ENCODE measurements at places on chromosomes 1 and 21.
A peak's percentile ranks its signal among the peaks of the same experiment; 100 is the strongest.

DNA sequence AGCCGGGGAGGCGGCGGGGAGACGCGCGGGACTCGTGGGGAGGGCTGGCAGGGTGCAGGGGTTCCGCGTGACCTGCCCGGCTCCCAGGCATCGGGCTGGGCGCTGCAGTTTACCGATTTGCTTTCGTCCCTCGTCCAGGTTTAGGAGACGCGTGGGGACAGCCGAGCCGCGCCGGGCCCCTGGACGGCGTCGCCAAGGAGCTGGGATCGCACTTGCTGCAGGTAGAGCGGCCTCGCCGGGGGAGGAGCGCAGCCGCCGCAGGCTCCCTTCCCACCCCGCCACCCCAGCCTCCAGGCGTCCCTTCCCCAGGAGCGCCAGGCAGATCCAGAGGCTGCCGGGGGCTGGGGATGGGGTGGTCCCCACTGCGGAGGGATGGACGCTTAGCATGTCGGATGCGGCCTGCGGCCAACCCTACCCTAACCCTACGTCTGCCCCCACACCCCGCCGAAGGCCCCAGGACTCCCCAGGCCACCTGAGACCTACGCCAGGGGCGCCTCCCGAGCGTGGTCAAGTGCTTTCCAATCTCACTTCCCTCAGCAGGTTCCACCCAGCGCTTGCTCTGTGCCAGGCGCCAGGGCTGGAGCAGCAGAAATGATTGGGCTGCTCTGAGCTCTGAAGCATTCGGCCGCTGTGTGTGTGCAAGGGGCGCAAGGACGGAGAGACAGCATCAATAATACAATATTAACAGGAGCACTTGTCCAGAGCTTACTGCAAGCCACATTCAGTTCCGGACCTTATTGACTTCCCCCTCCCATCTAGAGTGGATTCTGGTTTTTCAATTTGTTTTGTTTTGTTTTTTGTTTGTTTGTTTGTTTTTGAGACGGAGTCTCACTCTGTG, 10.3 kb downstream of the SIM2 start:
- DNase-seq: no peak

DNA sequence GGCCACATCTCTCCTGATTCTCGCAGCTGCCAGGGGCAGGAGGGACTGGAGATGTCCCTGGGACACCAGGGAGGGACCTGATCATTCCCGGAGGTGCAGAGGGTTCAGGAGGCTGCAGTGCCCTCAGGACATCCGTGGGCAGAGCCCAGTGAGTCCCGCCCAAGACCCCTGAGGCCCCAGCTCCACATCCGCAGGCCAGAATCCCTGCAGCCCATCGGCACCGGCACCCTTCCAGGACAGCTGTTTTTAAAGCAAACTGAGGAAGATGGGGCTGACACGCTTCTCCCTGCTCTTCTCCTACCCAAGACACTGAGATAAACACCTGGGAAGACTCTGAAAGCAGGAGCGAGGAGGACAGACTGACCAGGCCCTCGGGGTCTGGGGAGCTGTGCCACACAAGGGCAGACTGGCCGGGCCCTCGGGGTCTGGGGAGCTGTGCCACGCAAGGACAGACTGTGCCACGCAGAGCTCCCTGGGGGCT, 25.5 kb downstream of the SLC19A1 start:
- no peak for DNase-seq

DNA sequence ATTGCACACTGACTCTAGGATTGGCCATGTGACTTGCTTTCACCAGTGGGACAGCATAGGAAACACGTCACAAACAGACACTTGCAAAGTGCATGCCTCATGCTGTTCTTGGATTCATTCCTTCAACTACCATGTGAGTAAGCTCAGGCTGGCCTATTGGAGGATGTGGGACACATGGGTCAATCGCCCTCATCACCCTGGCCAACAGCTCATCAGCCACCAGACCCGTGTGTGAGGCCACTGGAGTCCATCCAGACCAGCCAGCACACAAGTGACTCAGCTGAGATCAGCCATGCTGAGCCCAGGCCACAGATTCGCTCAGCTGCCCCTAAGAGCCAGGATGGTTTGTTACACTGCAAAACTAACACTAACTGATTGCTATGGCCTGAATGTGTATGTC, 216.1 kb upstream of the GRIK3 start:
- DNase-seq: no peak

DNA sequence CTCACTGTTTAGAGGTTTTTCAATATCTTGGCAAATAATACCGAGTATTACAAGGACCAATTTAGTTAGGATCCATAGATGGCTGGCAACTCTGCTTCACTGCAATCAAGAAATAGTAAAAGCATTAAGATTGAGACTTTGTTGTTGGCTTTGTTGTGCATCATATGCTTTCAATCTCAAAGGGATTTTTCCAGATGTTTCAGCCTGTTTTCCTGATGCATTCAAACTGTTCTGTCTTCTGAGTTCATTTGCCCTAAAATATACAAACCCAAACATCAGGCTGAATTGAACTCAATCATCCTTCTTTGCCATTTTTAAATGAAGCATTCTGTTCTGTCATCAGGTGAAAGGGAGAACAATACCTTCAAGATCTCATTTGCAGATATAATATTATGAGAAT, 248.7 kb downstream of the TTLL7 start:
- no peak for DNase-seq

- DNase-seq: no peak
Measured at GRCh38 chr1:162565460-162565859, 3.9 kb downstream of the UAP1 start.

DNA sequence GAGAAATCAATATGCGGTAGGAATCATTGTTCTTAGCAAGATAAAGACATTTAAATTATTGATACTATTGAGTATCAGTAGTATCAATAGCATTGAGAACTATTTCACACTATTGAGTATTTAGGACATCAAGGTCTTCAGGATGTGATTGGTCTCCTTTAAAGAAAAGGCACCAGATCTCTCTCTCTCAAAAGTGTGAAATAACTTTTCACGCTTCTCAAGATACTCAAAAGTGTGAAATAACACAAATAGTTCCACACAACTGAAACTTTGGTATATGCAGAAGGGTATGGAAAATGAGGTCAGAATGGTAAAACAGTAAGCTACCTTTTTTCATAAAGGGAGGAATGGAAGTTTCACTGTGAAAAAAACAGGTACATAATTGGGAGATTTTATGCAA, 6.7 kb upstream of the PYHIN1 start:
- peak; percentile 44 for DNase-seq

- no peak for DNase-seq
Measured at GRCh38 chr1:28058168-28058567, 30.2 kb downstream of the EYA3 start.

DNA sequence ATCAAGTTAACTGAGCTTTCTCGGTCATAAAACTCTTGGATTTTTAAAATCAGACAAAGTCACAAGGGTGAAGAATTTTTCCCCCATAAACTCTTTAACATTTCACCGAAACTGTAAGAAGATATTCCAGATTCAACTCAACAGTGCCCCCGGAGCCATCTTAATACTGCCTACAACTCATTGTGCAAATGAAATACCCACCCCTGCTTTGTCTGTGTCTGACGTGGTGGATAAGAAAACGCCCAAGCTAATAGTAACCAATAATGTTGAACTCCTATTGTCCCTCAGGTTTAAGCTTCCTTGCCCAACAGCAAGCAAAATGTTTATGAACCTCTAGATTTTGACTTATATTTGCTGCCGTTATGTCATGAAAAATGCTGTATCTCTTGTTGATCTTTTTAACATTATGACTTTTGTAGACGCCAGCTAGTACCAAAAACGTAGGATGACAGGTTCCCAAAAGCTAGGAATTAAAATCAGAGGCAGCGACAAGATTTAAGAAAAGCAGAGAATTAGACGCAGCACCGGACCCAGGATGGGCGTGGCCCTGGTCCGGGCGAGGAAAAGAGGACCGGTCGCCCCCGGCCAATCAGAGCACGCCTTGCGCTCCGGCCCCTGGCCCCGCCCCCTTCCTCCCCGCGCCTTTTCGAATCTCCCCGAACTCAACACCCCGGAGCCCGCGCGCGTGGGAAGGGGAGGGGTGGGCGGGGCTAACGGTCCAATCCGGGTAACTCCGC, 1.1 kb downstream of the STMN1 start:
- peak; percentile 92 for DNase-seq

DNA sequence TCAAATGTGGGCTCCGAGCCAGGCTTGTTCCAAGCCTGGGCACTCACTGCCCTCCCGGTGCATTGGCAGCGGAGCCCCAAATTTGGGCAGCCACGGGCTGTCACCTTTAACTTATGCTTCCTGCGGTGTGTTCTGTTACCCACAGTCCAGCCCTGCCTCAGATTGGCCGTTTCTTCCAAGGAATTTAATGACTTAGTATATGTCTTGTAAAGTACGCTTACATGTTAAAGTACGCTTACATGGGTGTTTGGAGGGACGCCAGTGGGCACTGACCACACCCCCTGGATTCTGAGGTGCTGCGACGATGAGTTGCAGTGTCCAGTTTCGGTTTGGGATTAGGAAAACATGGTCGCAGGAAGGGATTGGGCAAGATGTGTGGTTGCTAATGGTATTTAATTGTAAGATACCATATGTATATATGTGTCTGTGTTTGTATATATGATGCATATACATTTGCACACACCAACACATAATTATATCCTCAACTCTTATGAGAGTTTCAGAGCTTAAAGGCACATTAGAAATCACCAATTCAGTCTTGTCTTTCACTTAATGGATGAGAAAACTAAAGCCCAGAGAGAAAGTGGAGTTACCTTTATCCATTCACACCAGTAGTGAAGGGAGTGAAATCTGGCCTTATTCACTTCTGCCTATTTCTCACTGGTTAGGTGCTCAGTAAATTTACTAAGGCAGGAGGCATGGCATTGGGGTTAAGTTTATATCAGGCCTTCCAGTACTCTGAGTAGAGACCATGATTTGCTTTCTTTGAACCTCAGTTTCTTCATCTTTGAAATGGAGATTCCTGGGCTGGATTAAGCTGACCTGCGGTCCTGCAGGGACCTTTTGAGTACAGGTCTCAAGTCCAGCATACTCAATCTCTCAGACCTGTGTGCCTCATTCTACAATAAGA, 1.0 kb downstream of the SMYD2 start:
- DNase-seq: no peak

GRCh38 chr1:107548276-107548675, 407.4 kb downstream of the NTNG1 start:
- DNase-seq: no peak

- DNase-seq: no peak
Measured at GRCh38 chr1:118272884-118273283, 87.9 kb upstream of the SPAG17 start.

DNA sequence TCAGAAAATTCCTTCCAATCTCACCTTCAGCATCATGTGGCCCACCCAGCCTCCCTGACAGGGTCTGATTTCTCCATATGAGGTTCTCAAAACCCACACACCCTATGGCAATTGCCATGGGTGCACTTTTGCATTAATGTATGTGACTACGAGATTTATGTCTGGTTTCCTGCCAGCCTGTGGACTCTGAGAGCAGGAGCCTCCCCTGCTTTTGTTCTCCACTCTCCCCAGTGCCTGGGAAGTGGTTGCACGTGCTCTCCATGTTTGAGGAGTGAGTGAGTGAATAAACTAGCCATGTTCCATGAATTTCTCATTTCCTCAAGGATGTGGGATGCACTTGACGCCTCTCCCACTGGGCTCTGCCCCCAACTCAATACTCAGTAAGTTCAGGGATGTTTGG, 91.2 kb downstream of the ACTL8 start:
- DNase-seq: no peak

DNA sequence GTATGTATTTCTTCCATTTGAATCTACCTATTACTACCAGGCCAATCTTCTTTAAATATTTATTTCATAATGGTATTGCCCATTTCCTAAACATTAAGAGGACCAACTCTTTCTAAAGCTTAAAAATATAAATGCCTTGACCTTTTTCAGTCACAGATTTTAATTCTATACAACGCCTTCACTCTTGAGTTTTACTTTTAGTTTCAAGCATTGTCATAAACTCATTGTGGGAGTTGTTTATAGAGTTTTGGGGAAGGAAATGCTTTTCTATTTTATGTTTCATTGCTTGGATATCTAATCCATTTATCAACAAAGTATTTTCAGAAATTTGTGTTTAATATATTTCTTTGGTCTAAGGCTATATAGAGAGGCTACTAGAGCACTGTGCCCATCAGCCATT, 155.8 kb downstream of the DPYD start:
- no peak for DNase-seq

DNA sequence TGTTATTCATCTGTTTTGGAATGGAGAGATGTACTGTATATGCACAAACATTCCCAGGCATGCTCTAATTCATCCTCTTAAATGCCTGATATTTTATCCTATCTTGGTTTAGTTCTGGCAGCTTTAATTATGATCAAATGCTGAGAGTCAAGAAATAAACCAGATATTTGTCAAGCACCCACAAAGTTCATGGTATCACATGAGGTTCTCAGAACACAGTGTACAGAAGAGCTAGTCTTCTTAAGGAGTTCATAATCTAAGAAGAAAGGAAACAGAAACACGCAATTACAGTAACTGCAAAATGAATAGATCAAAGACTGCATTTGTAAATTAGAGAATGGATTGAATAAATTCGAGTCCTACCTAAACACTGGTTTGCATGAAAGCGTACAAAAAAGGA, 58.3 kb upstream of the KCNH1 start:
- no peak for DNase-seq

- DNase-seq: no peak
Measured at GRCh38 chr1:9315411-9316079, 22.9 kb downstream of the SPSB1 start.

DNA sequence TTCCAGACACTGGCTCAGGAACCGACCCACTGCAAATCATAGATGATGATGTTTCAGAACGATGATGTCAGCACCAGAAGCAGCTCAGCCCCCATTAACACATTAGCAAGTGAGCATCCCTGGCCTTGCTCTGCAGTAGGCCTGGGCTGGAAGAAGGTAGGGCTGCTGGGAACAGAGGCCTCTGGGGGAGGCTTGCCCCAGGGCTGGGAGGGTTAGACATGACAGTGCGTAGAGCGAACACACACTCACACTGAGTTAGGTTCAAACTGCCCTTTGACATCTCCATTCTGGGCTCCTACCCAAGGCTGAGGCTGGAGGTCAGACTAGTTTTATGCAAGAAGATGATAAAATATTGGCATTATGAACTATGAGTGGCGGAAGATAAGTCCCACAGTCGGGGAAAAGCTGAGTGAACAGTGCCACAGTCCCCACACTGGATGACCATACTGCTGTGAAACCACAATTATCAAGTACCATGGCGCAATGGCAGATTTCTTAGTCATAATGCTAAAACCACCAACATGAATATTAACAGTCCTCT, 91.1 kb downstream of the DMRTB1 start:
- no peak for DNase-seq

DNA sequence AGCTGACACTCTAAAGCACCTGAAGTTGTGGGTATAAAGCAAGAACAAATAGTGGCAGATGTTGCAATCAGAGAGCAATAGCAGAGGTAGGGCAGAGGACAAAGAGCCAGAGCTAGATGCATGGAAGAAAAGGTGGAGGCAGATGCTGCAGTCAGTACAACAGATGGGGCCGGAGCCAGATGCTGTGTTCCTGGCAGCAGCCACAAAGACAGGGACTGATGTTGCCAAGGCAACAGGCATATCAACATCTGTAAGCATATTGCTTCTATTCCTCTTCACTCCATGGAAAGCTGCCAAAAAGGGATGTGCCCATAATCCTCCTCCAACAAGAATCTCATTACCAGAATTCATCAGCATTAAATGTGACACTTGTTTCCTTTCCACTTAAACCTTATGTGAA, 108.0 kb downstream of the TNNI3K start:
- no peak for DNase-seq

- DNase-seq: no peak
Measured at GRCh38 chr1:71106658-71107322, 26.0 kb upstream of the ZRANB2 start.

GRCh38 chr1:6001992-6002576, 9.9 kb upstream of the NPHP4 start:
- no peak for DNase-seq

- no peak for DNase-seq
Measured at GRCh38 chr1:87683196-87683956, 354.7 kb downstream of the LMO4 start.
